Stimulated activated CD4-positive, alpha-beta T cell treated with anti-CD3 and anti-CD28 coated beads, Interleukin-1b, Interleukin-23, amount 100 ng/mL, for 1 hour (primary cell): ENCODE measurements at places on chromosomes 5 and 9.

DNA sequence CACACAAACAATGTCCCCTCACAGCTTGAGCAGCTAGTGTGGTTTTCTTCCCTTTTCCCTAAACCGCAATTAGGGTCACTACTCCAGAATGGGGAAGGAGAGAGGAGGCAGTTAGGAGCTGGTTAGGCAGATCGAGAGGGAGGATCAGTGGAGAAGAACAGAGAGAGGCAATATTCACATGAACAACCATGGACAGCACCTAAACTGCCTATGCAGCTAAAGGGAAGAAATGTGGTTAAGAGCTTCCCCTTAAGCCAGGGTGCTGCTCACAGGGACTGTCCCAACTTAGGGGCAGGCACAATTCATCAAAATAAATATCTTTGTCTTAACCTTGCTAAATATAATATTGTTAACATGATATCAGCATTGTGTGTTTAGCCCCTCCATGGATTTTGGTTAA lies 359.3 kb upstream of the CDH18 start:
- no peak for DNase-seq

DNA sequence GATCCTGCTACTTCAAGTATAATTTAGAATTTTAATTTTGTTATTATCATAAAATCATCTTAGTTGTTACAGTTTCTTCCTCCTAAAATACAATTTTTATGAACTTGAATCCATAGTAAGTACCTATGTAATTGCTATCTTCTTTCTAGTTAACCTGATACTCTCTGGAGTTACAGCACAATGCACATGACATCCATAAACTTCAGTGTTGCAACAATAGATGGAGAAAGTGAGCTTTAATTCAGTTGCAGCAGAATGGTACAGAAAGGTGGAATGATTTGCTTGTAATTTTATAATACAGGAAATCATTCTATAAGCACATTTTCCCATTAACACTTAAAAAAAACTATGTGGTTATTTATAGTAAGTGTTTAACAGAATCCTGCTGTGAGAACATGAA lies 372.0 kb downstream of the CDH9 start:
- DNase-seq = no peak

GRCh38 chr9:37036371-37036775 lies 2.3 kb upstream of the PAX5 start:
- DNase-seq = no peak

DNA sequence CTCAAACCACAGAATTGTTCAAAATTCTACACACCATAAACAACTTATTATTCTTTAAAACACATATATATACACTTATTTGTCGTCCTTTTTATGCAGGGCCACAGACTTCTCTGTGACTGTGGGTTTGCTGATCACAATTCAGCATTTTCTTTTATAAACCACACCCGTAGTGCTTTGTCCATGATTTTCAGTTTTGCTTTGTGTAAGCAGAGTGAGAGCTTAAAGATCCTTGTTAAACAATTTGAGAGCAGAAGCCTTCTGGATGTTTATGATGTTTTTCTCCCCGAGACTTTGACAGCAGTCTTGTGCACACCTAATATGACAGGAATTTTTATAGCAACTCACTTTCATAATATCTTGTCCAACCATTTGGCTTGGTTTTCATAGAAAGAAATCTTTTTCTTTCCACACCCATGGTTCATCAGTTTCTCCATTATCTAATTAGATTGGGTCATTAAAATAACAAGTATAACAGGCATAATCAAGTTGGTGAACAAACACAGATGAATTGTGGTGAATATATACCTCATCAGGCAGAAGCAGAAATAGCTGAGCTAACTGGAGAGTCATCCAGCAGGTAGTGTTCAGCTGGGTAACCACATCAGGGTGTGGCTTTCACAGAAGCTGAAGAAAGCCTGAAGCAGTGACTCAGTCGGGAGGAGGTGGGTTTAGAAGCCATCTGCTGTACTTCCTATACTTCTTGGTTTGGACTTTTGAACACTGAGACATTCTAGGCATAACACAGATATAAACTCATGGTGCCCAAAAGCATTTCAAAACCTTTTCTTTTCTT lies 232.8 kb downstream of the DOCK8 start:
- peak; percentile 24 for DNase-seq

- DNase-seq = no peak
Measured at GRCh38 chr9:6869081-6869948, 111.5 kb downstream of the KDM4C start.

GRCh38 chr5:127293373-127293772 lies 2.8 kb downstream of the MEGF10 start:
- no peak for DNase-seq

GRCh38 chr5:150263801-150264621 lies 25.6 kb downstream of the CAMK2A start:
- no peak for DNase-seq

DNA sequence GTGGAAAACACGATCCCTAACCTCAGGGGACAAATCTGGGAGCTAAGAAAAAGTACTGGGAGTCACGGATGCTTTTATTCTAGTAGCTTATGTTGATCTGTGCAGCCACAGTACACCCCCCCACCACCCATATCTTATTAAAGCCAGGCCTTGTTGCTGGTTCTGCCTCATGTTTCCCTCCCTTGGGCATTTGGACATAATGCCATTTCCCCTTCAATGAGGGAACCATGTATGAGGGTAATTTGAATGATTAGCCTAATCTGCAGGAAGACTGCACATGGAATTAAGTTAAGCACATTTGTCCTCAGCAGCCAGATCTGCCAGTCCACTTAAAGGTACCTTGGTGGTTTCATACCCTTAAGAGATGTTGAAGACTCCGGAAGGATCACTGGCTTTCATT lies 102.0 kb downstream of the ARHGAP26 start:
- DNase-seq = no peak

DNA sequence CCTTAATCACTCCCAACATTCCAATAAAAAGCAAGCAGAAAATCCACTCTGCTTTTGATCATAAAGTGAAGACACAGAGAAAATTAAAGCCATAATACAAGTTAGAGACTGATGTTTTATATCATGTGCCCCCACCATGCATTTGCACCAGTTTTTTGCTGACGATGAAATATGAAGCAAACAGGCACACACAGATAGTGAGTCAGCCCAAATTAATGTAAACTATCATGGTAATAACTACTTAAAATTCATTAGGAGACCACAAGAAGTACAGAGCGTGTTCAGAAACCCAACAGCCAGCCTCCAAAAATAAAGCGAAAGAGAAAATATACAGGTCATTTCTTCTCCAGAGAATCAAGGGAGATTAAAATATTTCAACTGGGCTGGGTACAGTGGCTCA lies 46.4 kb upstream of the KDM4C start:
- no peak for DNase-seq

DNA sequence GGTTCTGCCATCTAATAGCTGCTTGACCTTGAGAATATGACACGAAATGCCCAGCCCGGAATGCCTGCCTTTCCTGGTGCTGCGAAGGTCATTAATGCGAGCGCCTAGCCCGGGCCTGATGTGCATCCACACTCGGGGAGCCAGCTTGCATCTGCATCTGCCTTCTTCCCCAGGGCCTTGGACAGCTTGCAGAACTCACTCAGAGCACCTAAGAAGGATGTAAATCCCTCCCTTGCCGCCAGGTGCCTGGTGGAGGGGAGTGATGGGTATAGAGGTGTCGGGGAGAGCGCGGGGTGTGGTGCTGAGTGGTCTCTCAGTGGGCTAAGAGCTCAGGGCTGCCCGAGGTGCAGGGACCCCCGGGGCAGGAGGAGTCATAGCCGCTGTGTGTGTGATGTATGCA lies 127.2 kb downstream of the MRPL36 start:
- no peak for DNase-seq

GRCh38 chr9:76531231-76531780 lies 72.3 kb downstream of the GCNT1 start:
- no peak for DNase-seq

DNA sequence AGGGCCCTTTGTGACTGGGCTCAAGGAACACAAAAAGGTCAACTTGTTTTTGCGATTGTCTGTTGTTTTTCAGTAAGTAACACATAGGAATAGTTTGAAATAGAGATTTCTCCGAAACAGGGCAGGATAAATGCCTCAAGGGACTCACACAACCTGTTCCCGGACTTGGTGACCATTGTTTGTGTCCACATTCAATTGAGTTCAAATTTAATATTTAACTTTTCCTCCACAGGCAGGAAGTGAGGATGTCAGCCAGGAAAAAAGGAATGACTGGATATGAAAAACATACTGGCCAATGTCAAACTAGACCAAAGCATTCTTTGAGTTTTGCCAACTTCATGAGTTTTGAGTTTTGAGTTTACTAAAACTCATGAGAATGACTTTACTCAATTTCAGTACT lies 72.7 kb downstream of the SPATA31C2 start:
- DNase-seq = no peak

- DNase-seq = no peak
Measured at GRCh38 chr9:74478606-74479005, 18.5 kb upstream of the RORB start.

DNA sequence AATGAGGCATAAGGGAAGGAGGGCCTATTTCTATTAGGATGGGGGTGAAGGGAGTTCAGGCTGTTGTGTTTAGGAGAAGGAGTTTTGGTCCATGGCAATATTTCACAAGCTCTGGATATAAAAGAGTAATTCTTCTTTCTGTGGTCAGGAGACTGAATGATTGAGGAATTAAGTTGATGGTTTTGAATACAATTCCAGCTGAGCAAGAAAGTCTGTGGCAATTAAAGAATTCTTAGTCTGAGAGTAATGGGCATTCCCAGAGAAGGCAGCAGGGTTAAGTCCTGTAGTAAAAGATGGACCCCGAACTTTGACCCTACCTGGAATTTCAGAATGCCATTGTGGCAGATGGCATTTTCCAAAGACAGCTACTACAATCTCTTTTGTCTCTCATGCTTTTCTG lies 202.6 kb downstream of the TLE4 start:
- DNase-seq = no peak

- DNase-seq = no peak
Measured at GRCh38 chr5:138947780-138948179, 72.6 kb upstream of the LRRTM2 start.

- no peak for DNase-seq
Measured at GRCh38 chr5:55187370-55187769, 14.4 kb upstream of the CDC20B start.

DNA sequence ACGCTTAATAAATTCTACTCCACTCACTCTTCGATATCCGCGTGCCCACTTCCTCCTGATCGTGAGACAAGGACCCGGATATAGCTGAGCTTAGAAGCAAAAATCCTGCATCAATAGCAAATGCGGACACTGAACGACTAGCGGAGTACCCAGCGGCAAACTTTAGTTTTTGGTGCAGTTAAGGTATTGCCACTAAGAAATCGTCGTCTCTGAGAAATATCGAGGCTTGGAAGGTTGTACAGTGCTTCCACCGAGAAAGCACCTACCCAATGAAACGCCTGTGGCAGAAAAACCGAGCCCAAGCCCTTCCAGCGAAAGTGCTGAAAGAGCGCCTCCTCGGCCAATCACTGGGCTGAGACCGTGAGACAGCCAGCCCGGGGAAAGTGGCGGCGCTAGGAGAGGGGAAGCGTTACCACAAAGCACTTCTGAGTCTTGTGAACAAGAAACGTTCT lies 32.2 kb downstream of the ANXA2R start:
- no peak for DNase-seq

DNA sequence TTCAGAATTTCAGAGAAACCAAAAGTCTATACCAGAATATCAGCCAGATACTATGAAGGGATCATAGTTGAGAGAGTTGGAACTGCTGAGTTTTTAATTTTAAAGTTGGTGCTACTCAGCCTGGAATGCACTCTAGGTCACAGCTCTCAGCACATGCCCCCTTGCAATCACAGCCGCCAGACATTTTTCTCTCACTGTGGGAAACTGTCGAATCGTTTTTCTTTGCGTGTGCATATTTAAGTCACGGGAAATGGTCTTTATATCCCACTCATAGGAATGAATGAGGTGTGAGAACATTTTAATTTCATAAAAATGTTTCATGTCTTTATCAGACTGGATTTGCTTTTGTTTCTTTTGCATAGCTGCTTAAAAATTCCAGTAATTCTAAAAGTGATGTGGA lies 12.2 kb upstream of the SPDL1 start:
- no peak for DNase-seq

DNA sequence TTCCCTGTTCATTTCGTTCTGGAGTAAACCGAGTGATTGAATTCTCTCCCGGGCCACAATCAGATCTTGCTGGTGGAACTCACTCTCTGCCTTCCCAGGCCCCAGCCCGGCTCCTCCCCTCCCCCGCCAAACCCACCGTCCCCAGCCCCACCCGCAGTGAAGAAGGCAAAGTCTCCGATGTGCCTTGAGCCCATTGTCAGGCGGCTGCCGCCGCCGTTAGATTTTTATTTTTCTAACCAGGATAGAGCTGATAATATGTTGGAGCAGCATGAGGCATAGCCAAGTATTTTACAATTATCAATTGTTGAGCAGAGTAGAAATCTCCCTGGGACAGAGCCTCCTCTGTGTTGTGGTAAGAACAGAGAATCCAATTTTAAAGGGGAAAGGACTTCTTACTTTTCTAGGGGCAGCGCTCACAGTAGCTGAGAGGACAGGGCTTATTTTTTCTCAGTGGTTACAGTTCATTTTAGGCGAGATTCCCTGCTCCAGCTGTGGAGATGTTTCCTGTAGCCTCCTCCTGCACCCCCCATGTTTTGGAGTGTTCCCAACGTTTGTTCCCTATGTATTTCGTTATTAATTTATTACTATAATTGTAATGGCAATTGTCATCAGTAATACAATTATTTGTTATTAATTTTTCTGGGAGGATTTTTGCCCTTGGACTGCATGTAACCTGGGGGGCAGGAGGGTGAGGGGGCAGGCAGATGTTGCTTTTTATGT lies 1.3 kb downstream of the PSAT1 start:
- no peak for DNase-seq

DNA sequence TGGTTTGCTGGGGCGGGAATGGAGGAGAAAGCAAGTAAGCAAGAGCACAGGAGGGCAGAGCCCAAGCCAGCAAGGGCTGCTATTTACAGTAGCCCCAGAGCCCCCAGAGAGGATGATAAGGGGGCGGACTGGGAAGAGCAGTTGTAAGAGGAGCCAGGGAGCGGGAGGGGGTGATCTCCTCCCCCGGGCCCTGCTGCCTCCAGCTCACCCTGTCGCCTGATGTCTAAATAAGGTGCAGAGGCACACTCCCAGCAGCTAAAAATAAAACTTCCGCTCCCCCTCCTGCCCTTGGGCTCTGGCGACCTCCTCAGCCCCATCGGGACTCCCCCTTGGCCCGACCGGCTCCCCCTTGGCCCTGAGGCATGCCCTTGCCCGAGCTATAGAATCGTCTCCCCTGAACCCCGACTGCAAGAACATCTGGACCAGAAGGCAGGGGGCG lies 14.4 kb upstream of the CCDC69 start:
- no peak for DNase-seq

DNA sequence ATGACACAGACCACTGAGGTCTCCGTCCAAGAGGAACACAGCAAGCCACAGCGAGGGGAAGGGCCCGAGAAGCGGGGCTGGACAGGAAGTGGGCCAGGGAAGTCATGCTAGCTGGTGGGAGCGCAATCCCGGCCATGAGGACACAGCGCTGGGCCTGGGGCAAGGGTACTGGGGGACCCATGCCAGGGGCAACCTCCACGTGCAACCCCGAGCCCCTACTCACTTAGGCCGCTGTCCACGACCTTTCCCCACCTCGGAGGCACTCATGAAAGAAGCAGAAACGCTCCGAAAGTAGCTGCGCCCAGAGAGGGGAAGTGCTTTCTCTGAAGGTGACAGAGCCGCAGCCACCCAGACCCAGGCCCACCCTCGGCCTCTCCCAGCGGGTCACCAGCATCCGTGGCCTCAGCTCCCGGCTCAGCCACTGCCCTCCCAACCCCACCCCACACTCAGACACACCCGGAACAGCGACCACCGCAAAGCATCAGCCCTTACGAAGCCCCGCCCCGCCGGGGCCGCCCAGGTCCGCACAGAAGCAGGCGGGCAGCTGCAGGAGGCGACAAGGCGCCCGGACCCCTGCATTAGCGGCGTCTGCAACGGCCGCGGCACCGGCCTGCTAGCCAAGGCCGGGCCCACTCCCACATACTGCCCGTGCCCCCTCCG lies 782 bp downstream of the BICD2 start:
- no peak for DNase-seq
